ENCODE measurements at places on chromosomes 11 and 22.

- no peak for DNase-seq
Observed at GRCh38 chr22:20615533-20616450, 108.4 kb downstream of the MED15 start.

GRCh38 chr11:102798012-102798746 lies at the start of gene MMP1:
TSS of gene MMP1 (minus strand) at chr11:102798160. CDS start at chr11:102798092, 68 bp downstream.
- no peak for DNase-seq

DNA sequence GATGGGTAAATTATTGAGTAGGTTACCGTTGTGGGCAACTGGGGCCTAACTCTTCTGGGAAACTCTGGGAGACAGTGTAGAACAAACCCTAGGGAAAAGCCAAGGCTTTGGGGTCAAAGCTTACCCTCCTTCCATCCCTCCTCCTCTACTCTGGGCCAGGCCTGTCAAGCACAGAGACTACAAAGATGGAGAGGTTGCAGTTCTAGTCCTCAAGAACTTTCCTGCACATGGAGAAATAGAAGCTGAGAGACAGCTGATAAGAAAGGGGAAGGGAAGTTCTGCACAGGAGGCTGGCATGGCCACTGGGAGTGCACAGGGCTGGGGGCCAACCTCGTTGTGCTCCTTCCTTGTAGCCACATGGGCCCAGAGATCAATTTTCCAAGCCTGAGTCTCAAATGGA lies 67.2 kb upstream of the ALX4 start:
- no peak for DNase-seq

DNA sequence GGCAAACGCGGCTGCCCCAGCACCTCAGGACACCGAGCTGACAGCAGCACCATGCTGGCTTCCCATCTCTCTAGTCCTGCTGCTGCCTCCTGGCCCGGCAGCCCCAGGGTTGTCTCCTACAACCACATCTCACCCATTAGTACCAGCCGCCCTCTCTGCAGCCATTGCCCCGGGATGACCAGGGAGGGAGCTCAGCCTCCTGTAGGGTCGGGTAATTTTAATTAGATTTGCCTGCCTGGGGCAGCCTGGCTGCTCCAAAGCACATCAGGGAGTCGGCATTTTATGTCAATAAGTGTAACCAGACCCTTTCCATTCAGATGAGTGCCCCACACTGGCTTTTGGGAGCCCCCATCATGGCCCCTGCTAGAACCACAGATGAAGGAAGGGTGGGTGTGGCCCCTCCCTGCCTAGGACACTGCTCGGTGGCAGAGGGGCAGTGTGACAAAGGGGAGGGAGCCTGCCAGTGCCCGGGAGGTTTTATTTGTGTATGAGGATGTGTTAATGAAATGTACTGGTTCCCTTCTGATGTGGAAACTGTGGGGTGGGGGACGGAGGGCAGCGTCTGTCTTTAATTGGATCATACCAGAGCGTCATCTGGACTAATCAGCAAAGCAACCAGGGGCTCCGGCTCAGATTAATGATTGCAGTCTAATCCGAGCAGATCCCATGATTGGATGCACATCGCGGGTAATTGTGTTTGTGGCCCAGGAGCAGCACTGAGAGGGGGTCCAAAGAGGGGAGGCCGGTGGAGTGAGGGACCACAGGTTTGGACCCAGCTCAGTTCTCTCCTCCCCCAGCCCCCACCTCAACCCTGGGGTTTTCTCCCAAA lies 125.3 kb downstream of the FEZ1 start:
- DNase-seq: no peak
